ENCODE measurements at places on chromosomes 5 and 9.

- no peak for DNase-seq
These were observed 72.3 kb upstream of the STARD4 start for GRCh38 chr5:111584651-111585050.

DNA sequence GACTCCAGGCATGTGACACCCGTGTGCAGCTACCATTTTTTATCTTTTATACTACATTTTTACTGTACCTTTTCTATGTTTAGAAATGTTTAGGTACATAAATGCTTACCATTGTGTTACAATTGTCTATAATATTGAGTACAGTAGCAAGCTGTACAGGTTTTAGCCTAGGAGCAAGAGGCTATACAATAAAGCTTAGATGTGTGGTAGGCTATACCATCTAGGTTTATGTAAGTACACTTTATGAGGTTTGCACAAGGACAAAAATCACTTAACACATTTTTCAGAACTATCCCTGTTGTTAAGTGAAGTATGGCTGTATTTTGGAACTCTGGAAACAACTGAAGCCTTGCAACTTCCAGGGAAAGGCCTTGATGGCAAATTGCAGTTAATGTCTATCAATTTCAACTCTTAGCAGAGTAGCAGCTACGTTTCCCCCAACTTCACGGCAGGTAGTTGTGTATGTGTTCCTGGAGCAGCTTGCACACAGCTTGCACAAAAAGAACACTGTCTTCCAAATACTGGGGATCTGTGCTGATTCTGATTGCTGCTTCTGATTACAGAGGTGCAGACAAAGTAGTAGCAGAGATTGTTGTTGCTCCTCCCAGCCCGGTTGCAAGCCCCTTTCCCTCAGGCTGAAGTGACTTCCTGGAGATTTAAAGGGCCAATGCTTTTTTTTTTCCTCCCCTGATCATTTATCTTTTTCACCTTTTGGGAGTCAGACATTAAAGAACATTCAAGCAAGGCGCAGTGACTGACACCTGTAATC lies 30.0 kb downstream of the SIL1 start:
- DNase-seq: no peak

DNA sequence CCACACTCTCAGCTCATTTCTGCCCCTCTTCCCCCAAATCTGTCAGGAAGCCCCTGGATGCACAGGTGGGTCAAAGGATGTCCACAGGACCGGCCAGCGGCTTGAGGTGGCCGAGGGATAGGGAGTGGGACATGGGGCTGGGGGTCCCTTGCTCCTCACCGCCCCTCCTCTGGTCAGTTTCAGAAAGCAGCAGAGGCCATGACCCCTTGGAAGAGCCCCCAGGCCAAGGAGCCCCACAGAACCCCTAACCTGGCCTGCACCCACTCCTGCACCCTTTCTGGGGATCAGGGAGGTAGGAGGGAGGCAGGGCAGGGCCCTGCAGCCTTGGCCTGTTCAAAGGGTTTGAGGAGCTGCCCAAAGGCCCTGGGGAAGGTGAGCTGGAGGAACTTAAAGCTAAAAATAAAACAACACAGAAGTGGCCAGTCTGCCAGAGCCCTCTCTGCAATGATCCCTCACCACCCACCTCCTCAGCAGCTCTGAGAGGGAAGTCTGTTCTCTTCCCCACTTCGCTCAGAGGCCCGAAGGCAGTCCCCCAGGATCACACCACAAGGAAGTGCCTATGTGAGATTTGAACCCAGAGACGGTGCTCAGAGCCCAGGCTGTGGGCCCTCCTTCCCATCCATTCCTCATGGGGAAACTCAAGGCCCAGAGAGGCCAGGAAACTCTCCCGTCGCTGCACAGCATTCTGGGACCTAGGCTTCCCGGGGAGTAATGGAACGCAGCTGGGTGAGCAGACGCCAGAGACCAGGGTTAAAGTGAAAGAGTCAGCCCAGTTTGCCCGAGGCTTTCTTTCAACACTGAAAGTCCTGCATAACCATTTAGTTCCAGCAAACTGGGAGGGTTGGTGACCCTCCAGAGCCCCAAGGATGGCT lies 910 bp downstream of the ENG start:
- no peak for DNase-seq

DNA sequence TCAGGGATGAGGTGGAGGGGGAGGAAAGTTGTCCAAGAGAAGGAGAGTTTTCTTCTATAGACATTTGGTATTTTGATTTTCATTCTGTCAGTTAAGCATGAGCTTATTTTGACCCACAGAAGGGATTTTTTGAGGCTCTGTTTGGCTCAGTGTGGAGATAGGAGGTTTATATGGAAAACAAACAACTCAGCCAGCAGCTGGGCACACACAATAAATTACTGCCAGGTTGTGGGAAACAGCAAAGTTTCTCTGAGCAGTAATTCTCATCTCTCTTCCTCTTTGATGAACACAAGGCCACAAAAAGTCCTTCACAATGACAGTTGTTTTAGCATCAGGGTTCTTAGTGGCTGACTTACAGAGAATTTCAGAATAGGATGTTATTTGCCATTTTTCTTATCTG lies 486.1 kb downstream of the KDM4C start:
- DNase-seq: no peak

GRCh38 chr9:135487281-135488012 lies 7.9 kb downstream of the PPP1R26 start:
- DNase-seq: no peak

DNA sequence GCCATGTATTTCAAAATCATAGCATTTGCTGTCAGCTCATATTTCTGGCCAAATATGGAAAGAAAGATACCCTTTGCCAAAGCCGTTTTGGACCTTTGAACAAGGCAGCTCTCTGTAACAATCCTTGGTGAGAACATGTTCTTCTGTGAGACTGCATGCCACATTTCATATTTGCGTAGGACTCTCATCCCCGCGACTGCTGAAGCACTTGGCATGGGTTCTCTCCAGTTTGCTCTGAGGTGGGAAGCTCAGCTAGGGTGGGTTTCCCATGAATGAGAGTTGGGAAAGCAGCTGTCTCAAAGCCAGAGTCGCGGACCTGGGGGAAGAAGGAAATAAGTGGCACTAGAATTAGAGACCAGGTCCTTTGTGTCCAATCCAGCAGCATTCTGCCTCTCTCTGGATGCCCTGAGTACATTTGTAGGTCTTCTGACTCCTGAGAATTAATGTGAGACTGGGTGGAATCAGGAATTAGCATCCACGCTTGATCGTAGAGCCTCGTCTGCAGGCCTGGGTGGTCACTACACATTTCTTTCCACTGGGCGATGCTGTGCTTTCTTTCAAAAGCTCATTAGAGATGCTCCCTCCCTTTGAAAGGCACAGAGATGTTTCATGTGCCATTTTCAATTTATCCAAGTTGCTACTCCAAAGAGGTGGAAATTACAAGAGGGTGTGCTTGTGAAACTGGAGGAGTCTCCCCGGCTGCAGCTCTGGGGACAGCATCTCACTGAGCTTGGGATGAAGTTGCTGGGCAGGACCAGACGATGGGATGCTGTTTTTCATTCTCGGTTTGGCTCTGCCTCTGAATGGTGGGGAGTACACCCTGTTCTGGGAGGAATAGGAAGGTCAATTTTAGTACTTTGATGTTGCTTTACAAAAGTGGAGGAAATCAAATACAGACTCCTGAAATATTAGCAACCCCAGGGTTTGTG lies 197.2 kb downstream of the GADD45G start:
- no peak for DNase-seq

DNA sequence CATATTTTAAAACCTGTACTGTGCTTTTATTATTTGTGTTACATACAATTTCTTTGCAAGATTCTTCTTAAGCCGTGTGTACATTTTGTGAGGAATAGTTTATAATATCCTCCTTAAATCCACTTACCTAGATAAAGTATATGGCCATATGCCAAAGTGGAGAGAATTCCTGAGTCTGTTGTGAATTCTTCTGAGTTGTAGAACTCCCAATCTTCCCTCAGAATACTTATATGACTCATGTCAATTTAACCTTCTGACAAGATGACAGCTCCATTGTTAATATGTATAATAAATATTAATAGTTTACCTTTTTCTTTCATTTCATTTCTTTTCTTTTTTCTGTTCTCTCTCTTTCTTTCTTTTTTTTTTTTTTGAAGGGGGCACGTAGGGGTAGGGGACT lies 6.0 kb upstream of the RICTOR start:
- DNase-seq: no peak

DNA sequence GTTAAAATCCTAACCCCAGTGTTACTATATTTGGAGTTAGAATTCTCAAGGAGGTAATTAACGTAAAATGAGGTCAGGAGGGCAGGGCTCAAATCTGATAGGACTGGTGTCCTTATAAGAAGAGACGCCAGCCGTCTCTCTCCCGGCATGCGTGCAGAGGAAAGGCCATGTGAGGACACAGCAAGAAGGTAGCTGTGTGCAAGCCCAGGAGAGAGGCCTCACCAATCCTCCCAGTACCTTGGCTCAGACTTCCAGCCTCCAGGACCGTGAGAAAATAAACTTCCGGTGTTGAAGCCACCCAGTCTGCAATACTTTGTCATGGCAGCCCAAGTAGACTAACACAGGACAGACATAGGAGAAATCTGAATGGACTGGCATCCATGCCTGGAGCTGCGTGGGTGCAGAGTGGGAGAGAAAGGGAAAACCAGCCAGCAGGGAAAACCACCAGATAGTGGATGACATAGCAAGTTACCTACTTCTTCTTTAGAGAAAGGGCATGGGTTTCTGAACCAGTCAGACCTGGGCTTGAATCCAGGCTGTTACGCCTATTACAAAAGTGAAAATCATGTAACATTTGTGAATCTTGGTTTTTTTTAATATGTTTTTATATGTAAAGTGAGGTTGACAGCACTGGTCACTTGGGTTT lies 89.2 kb downstream of the FSTL4 start:
- DNase-seq: no peak

DNA sequence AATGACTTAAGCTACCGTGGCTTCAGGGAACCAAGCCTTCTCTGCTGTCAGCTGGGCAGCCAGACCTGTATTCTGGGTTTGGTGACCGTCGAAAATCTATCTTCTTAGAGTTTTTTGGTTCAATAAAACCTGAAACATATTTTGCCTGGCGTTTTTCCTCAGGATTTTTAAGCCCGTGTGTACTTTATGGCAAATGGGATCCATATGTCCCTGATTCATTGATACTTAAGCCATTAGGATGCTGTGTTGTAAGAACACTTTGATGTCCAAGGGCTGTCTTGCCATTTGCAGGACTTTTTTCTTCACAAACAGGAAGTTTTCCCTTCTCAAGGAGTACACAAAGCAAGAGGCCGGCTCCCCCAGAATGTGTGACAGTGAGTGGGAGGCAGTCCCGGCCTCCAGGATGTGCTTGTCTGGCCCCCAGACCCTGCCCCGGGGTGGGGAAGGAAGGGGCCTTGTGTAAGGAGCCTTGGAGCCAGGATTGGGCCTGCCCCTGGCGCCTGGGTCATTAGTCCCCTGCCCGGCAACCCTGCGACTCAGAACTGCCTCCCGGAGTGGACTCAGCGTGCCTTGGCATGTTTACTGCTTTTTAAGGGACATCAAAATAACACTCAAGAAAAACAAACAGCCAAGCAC lies 83.4 kb upstream of the SMIM23 start:
- DNase-seq: no peak

DNA sequence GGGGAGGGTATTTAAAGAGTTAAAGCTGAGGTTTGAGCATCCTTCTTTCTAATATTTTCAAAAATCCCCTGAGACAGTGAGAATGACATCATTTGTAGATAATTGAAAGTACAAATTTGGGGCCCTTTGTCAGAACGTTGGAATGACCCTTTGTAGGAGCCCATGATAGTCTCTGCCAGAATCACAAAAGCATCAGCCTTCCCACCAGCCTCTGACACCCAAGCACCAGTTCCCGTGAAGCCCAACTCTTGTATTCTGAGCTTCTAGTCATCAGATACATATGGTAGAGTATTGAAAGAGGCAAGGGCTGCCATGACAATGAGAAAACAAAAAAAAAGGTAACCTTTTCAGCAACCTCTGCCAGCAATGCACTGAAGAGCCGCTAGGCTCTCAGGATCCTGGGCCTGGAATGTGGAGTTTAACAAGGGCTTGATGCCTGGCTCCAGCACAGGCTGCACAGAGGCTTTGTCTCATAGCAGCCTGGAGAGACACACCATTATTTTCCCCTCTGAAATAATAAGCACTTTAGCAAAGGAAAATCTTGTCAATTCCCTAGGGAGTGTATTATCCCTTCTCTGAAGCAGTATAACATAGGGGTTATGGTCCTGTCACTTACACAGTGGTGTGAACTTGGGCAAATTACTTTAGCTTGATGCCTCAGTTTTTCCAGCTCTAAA lies 114.4 kb downstream of the ZNF608 start:
- no peak for DNase-seq

- DNase-seq: no peak
These were observed 63.2 kb downstream of the SNX24 start for GRCh38 chr5:122908662-122909061.

DNA sequence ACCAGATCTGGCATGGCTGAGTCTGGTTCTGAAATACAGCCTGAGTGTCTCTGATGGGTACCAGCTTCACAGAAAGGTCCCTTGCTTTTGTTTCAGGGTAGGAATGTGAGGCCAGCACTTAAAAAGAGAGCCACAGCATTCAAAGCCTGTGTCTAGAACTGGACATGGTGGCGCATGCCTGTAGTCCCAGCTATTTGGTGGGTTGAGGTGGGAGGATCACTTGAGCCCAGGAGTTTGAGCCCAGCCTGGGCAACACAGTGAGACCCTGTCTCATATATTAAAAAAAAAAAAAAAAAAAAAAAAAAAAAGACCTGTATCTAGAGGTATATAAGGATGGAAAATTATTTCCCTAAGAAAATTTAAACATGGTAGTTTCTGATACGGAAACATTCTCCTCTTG lies 202.3 kb downstream of the GAPVD1 start:
- DNase-seq: no peak

DNA sequence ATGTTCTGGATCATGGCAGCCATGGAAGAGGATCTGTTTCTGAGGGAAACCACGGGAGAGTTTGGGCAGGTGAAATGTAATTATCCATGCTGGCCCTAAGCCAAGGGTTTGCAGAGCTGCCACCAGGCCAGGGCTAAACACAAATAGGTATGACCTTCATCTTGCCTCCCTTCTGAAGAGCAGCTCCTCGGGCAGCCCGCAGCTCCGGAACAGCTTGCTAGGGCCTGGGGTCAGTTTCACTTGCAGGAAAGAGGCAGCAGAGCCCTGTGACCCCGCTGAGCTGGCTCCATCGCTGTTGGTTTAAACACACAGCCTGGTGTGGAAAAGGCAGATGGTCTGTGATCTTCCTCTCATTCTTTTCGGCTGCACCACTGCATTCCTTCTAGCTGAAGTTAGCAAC lies 141.4 kb downstream of the TMEM38B start:
- no peak for DNase-seq
